Breast epithelium (tissue), 4 donors: ENCODE measurements at places on chromosomes 3 and 15. TPM values are rescaled to one million over a fixed set of nuclear protein-coding genes. Genes with fewer than 3 reads are reported as not detected.

- no peak for DNase-seq
Observed at GRCh38 chr3:192564611-192565010, 162.7 kb downstream of the FGF12 start.

DNA sequence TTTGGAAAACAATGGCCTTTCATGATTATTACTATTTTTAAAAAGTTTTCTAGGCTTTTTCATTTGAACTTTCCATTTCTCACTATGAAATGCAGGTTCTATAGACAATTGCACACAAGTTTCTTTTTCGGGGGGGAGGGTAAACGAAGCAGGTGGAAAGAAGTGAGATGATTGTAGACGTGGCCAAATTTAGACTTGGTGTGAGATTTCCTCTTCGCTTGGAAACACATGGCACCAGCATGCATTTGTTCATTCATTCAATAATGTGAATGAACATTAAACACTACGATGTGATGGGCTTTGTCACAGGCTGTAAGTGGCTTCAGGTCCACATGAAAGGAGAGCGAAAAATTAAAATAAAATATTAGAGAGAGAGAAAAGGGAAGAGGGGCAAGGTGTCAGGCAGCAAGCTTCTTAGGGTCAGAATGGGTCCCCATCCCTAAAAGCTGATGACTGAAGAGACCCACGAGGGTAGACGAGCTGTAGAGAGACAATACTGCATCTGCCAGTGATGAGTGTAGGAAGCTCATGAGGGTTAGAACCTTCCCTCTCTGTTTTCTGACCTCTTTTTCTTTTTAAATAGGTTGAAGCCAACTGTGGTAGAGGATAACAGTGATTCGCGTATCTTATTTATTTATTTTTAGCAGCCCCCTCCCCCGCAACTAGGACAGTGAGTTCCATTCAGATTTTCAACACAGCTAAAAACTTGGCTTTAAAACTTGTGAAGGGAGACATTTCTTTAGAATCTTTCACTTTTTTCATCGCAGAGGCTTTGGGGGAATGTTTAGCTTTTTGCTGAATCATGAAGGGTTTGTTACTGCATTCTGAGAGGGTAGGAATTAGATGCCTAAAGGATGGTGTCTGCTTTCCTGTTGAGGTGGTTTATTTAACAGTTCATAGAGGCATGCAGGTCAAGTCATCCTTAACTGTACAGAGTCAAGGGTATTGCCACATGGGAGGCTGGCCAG, 36.2 kb downstream of the GAP43 start:
- no peak for DNase-seq

GRCh38 chr3:178672275-178672674, 136.0 kb downstream of the KCNMB2 start:
- DNase-seq: no peak

DNA sequence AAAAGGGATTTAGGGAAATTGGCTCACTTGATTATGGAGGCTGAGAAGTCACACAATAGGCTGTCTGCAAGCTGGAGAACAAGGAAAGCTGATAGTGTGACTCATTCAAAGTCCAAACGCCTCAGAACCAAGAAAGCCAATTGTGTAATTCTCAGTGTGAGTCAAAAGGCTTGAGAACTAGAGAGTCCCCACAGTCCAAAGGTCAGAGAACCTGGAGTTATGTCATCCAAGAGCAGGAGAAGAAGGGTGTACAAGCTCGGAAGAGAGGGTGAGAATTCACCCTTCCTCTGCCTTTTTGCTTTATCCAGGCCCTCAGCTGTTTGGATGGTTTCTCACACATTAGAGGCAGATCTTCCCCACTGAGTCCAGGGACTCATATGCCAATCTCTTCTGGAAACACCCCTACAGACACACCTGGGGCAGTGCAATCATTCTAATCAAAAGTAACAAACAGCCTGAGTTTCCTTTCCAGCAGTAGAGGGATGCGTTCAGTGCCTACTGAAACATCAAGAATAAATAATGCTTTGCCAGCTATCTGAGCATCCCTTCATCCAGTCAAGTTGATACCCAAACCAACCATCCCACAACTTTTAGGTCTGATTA, 271.5 kb downstream of the SATB1 start:
- DNase-seq: no peak

DNA sequence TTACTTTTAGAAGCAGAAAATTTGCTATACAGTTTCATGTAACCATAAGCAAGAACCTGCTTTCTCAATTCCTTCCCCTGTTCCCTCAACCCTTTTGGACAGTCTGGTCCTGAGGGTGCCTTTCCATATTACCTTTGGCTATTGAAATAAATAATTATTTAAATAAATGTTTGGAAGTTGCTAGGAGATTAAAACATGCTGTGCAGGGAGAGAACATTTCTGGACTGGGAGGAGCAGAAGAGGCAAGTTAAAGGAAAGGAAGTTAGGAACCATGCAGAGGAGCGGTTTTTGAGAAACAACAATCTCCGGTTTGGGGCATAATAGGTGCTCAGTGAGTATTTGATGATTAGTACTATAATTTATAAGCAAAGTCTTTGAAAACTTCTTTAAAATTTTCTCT, 41.8 kb downstream of the ZNF609 start:
- no peak for DNase-seq

- no peak for DNase-seq
Observed at GRCh38 chr15:94070356-94071295, 160.7 kb upstream of the MCTP2 start.

DNA sequence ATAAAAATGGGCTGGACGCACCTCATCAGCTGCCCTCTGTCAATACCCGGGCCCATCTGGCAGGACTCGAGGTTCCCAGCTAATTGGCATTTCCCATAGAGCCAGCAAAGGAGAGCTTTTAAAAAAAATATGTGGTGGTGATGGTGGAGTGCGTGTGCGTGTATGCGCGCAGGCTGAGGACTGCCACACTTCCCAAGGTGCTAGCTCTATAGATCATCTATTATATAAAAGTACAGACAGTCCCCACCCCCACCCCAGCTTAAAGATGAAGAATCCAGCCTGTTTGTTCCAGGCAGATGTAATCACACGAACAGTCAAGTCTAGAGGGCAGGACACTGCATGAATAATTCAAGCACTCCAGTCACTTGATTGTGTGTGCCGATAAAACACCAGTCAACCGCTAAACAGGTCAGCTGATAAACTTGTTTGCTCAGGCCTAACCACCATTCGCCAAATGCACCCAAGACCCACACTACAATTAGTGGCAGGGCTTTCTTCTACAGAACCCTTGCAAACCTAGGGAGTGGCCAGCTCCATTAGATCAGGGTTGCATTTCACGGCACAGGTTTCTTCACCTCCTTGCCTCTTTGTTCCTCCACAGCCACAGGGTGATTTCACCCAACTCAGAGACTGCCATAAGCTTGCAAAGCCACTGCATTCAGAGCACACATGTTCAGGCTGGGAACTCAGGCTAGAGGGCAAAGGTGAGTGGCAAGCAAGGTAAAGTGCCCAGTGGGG, 5.8 kb downstream of the TLE3 start:
- no peak for DNase-seq

DNA sequence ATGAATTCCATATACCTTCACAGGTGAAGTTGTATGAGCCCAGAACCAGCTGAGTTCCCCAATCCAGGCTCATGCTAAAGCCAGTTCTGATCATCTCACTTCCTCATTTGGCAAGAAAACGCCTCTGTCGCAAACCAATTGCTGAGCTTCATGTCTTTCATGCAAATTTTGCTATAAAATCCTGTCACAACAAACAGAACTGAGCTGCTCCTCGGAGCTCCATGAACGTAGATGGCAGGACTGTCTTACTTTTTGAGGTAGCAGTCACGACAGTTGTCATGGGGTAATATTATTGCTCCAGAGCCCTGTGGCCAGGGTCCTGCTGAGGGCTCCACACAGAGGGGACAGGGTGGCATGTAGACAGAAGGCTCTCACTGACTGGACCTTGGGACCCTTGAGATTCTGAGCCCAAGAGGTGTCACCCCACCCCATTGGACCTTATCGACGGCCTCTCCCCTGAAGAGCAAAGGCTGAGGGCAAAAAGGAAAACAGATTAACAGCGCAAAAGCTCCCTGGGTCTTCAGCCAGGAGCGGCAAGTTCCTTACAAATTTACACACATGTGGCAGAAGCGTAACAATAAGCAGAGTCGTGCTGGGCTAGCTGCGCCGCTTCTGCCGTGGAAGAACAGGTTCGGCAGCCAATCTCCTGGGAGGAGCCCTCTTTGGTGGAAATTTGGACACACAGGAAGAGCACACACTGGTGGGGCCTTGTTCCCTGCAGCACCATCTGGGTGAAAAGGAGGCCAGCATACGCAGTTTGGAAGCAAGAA, 249.2 kb downstream of the OPA1 start:
- DNase-seq: no peak

GRCh38 chr3:20052851-20053250, 12.6 kb downstream of the KAT2B start:
- no peak for DNase-seq

- peak; percentile 44 for DNase-seq
Observed at GRCh38 chr15:74202452-74203401, at the start of gene STRA6. Gene STRA6 (minus strand): TSS chr15:74202787. CDS start chr15:74202267, 520 bp downstream.

- no peak for DNase-seq
Observed at GRCh38 chr3:166877971-166878370, 502.1 kb downstream of the ZBBX start.

GRCh38 chr3:149618151-149619123, 39.4 kb downstream of the WWTR1 start:
- no peak for DNase-seq

DNA sequence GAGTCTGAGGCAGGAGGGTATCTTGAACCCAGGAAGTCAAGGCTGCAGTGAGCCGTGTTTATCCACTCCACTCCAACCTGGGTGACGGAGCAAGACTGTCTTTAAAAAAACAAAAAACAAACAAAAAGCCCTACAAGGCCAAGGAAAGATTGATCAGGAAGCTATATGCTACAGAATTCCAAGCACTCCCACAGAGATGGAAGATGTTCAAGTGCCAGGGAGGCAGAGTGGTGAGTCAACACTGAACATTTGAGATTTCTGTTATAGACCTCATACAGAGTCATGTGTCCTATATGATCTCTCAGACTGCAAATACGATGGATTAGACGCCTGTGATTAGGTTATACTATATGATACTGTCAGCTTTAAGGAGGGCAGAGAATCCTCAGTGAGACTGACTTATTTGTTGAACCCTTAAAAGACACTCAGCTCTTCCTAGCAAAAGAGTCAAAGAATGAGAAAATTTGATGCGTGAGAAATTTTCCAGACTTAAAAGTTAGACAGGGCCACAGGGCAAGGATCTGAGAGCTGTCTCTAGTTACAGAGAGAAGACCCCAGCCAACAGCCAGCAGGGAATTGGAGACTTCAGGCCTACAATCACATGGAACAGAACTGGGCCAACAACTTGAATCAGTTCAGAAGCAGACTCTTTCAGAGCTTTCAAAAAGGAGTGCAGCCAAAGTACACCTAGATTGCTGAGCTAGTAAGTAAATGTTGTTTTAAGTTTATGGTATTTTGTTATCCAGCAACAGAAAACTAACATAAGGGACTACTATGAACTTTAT, 107.6 kb downstream of the PIK3CB start:
- no peak for DNase-seq

GRCh38 chr3:175155172-175155571, 296.0 kb downstream of the NAALADL2 start:
- no peak for DNase-seq

- no peak for DNase-seq
Observed at GRCh38 chr3:107394502-107394901, 17.3 kb downstream of the CCDC54 start.

DNA sequence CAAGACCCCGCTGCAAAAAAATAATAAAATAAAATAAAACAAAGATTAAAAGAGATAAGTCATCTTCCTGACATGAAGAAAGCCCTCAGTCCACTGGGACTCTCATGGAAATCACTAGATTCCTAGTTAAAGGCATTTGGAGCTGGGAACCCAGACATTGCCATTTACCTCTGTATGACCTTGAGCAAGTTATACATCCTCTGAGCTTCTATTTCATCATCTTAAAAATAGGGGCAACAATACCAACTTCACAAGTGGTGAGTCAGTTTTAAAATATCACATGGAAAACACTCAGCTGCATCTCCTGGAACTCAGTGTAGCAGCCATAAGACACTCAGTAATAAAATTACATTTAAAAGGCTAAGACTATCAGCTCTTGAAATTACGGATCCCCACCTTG, 334.8 kb downstream of the ERC2 start:
- DNase-seq: no peak

DNA sequence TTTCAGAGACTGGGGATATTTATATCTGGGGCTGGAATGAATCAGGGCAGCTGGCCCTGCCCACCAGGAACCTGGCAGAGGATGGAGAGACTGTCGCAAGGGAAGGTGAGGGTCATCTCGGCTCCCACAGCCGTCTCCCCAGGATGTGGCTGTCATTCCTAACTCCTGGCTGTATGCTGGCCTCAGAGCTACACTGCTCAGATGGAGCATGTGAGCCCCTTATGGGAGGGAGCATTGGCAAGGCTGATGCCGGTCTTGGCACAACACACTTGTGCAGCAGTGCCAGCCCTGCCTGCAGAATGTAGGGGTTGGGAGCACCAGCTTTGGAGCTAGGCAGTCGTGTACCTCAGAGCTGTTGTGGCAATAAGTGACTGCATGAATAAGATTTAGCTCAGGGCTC, 5.2 kb downstream of the RCCD1 start:
- no peak for DNase-seq

DNA sequence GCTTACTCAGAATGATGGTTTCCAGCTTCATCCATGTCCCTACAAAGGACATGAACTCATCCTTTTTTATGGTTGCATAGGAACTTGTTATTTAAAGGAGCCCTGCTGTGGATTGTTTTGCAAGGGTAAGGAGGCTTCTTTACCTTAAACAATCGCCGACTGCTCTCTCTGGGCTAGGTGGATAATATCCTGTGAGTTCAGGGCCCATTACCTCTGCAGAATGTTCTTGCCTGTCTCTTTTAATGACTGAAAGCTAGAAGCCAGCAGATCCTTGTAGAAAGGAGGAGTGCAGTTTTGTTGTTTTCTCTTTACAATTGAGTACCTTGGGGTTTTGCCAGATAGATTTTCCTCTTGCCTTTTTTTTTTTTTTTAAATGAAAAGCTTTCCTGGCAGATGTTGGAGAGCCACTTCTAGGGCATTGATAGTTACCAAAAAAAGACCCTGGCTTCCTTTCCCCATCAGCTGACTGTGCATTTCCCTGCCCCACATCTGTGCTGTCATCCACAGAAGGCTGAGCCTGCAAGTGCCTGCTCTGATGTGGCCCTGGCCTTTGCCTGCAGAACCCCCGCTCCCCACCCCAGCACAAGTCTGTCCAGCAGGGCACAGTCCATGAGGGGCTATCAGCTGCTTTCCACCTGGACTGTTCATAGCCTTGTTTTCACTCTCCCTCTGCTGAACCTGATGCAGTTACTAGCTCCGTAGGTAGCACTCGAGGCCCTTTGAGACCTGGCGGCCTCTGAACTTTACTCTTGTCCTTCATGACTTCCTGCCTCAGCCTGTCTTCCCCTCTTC, 113.1 kb downstream of the CHCHD6 start:
- DNase-seq: no peak

DNA sequence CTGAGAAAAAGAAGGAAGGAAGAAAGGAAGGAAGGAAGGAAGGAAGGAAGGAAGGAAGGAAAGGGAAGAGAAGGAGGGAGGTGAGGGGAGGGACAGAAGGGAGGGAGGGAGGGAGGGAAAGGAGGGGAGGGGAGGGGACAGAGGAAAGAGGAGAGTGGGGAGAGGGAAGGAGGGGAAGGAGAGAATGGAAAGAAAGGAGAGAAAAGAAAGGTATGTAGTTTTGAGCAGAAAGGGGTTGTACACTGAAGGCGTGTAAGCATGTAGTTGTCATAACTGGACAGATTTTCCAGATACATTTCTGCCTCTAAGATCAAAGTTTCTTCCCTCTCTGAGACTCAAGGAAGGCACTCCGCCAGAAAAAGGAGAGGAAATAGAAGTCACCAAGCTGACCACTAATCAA, 113.4 kb upstream of the KBTBD8 start:
- DNase-seq: no peak

GRCh38 chr3:10937141-10937825, 55.3 kb upstream of the SLC6A1 start:
- no peak for DNase-seq

Gene CEP97
- 12.1 TPM for total RNA-seq

Gene POPDC2
- total RNA-seq: 1.1 TPM

Gene GPR87
- 3.4 TPM for total RNA-seq
